ENCODE measurements at places on chromosomes 11 and 22. TPM values are rescaled to one million over a fixed set of nuclear protein-coding genes. Genes with fewer than 3 reads are reported as not detected.

DNA sequence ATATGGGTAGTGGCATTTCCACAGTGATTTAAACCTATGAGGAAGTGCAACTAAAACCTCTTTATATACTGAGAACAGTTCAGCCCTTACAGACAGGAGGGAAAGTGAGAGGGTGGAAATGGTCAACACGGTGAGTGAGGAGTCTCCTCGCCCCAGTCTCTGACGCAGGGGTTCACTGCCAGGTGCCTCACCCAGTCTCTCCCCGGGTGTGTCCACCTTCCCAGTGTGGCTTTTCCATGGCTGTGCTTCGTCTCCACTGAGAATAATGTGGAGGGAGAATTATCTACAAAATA is 116.6 kb upstream of the TOP3B start:
- H3K36me3 ChIP-seq, result no peaks in the 10 kb centered on the region
- H3K27me3 ChIP-seq, result peaks cover 45% of the 10 kb centered on the region
- H3K27ac ChIP-seq, result no peak overlapping the region
- H3K4me3 ChIP-seq, result no peak overlapping the region
- no peak for DNase-seq

DNA sequence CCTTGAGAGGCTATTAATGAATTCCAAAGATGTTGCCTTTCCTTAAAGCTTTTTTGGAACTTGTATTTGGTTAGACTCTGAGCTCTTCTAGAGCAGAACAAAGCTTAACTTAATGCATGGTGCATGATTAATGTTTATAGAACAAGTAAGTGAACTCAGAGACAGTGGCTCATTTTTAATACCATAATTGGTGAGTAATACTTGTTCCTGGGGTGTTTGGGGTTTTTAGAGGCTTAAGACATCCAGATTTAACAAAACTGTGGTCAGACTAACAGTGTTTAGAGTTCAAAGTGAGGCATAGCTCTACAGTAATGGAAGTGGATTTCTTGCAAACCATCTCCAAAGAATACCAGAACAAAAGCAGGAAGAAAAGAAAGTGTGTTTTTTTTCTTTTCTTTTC is 73.7 kb upstream of the CTSC start:
- H3K4me3 ChIP-seq, result no peak overlapping the region
- H3K27ac ChIP-seq, result no peak overlapping the region
- H3K36me3 ChIP-seq, result no peaks in the 10 kb centered on the region
- H3K4me1 ChIP-seq, result peaks cover 12% of the 10 kb centered on the region
- no peaks in the 10 kb centered on the region for H3K27me3 ChIP-seq

DNA sequence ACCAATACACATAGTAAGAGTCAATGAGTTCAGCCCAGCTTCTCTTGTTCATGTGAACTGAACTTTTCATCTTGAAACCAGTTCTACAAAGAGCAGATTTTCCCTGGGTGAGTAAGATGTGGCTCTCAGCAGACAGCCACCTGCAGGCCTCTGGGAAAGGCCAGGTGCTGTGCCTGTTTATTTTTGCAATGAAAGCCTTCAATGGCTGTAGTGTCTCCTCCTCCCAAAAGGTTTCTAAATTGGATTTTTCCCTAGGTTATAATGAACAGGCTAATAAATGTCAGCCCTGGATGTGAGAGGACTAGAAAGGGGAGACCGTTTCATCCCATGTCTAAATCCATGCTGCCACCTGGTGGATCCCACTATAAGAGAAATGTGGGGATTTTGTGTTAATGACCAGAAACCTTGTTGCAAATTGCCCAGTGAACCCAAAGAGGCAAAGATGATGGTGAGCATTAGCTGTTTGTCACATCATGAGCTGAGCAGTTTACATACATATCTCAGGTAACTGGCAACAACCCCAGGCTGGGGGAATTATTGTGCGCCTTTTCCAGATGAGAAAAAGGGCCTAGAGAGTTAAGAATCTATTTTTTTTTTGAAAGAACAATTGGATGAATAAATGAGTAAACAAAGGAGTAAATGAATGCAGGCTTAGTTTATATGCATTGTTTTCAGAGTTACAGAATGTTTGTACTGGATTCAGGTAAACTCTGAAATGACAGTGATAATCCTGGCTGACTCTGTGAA is 12.7 kb downstream of the C11orf91 start:
- H3K4me1 ChIP-seq, result peaks cover 23% of the 10 kb centered on the region
- no peak overlapping the region for H3K4me3 ChIP-seq
- no peak overlapping the region for H3K27ac ChIP-seq
- no peaks in the 10 kb centered on the region for H3K36me3 ChIP-seq

CCDC134 gene
- total RNA-seq, result 25.9 TPM

GANAB gene
- total RNA-seq, result 475 TPM

RPLP2 gene
- total RNA-seq, result 1,325 TPM

RIMBP3B gene
- total RNA-seq, result 0.87 TPM

ROM1 gene
- 1.1 TPM for total RNA-seq

CACNA1I gene
- 0.90 TPM for total RNA-seq
